NCI-H510A treated with DMSO at 0.1 percent for 48 hours (cell line): ENCODE measurements at places on chromosomes 16 and 17.

DNA sequence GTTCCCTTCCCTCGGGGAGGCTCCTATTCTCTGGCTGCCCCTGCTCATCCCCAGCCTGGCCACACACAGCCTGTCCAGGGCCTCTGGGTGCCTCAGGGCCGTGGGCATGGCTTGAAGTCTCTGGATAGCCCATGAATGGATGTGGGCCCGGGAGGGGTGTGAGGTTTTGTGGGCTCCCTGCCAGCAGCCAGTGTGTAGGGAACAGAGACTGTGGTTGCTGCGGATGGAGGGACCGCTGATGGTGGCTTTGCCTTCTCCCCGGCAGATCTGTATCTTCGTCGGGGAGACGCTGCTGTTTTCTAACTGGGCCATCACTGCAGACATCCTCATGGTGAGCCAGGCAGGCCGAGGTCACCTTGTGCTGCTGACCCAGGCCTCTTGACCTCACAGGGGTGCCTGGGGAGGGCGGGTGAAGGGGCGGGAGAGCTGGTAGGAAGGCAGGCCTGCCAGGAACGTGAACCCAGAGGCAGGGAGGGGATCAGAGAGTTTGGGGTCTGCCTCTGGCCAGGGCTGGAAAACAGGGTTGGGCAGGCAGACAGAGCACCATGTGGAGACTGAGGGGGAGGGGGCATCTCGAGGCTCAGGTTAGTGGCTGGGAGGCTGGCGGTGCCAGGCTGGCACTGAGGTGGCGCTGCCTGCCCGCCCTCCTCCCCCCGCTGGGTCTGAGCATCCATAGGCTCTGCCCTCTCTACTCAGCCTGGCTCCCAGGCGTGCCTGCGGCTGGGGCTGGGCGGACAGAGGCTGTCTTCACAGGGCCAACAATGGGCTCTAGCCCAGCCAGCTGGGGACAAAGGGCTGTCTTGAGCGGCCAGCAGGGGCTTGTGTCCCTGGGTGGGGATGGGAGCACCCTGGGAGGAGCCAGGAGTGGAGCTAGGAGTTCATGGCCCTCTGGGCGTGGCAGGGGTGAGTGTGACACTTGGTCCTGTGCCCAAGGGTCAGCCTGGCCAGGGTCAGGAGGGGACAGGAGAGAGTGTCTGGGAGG, 21.4 kb downstream of the MYBBP1A start:
- DNase-seq: no peak

GRCh38 chr16:57993897-57994296, 6.6 kb downstream of the ZNF319 start:
- no peak for DNase-seq

DNA sequence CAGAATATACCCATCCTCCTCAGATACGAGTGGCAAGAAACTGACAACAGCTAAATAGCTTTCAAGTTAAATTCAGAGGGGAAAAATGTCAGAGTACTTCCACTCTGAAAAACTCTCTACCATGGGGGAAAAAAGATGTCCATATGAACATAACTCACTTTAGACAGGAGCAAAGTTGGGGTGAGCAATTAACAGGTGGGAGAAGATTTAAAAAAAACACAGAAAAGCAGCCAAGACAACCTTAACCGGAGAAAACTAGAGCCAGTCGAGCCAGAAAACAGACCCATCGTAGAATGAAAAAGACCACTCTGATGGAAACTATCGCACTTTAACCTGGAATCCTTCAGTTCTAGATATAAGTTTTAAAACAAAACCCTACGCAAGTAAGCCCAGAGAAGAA, 833 bp downstream of the TERF2 start:
- DNase-seq: no peak

DNA sequence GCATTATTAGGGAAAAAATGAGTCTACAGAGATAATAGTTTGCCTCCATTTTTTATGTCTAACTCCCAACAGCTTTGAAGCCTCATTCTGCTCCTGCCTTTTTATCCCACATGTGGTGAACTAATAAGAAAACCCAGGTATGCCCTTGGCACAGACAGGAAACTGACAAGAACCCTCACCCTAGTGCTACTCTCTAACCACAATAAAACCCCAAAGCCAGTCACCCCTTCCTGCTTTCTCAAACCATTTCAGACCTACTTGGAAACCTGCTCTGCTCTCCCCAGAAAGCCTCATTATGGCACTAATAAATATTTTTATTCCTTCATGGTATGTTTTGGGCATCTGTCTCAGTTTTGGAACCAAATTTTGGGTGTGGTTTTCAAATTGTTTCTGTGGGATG, 3.9 kb upstream of the MARVELD3 start:
- DNase-seq: no peak

DNA sequence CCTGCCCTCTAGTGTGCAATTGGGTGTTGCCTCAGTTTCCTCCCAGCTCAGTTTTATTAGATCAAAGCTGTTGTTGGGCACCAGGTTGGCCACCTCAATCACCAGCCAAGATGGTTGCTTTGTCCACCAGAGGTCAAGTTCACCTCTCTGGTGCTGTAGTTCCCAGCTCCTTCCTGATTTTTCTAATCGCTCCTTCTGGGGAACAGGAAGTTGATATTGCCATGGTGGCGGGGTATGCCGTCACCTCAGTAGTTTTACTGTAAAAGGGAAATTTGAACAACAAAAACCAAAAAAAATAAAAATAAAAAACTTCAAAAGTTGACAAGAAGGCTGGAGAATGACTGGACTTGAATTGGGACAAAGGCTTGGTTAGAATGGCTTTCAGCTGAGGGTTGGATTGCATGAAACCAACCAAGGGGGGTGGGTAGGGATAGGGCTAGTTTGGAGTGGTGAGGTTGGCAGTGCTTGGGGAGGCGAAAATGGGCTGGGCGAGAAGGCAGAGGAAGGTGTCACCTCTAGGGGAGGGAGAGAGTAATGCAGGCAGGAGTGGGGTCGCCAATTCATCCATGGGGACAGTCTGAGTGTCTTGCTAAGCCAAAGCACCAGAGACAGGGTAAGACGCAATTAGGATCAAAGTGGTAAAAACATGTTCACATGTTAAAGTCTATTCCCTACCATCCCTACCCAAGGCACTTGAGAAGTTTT, 6.2 kb downstream of the EFNB3 start:
- no peak for DNase-seq

DNA sequence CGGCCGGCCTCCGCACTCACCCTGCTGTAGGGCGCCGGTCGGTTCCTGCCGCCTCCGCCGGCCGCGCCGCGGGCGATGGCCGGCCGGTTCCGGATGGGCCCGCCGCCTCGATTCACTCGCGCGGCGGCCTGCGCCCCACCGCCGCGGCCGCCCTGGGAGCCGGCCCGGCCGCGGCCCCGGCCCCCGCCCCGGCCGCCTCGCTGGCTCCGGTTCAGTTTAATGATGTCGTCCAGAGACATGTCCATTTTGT, 158 bp downstream of the ALYREF start:
- no peak for DNase-seq

- no peak for DNase-seq
Measured at GRCh38 chr17:53319947-53320346, 502.8 kb upstream of the KIF2B start.

DNA sequence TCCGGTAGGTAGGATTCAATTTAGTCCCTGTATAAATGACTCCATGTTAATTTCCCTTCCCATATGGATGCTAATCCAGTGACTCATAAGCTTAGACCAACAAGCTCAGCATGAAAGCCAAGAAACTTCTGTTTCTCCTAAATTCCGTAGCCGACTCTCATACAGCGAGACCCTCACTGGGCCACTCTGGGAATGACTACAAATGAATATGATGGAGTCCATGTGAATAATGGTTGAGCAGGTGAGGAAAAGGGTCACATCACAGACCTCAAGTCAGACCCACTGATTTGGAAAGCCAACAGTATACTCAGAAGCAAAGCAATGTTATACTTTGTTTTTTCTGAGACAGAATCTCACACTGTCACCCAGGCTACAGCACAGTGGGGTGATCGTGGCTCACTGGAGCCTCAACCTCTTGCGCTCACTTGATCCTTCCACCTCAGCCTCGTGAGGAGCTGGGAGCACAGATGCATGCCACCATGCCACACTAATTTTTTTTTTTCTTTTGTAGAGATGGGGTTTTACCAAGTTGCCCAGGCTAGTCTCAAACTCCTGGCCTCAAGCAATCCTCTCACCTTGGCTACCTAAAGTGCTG, 14.6 kb downstream of the RSL1D1 start:
- DNase-seq: no peak

DNA sequence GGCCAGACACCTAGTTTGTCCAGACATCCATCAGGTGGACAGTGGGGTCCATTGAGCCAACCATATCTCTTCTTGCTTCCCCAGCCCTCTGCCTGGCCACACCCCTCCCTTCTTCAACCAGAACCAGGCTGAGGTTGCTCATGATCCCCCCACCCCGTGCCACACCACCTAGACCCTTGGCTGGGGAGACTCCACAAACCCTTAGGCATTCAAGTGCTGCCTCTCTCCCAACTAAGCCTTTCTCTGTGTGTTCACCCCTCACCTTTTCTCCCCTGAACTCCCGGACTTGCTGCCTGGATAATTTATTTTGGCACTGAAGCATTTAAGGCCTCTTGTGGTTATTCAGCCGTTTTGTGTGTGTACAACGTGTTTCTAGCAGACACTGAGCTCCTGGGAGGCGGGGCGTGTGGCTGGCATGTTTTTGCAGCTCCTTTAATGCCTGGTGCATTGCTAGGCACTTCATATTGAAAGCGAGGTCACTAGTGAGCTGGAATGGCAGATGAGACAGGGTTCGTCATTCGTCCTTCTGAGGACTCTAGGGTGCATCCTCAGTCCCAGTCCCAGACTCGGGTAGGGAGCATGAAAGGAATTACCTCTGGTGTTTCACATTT, 28.7 kb downstream of the CACNA1G start:
- no peak for DNase-seq

DNA sequence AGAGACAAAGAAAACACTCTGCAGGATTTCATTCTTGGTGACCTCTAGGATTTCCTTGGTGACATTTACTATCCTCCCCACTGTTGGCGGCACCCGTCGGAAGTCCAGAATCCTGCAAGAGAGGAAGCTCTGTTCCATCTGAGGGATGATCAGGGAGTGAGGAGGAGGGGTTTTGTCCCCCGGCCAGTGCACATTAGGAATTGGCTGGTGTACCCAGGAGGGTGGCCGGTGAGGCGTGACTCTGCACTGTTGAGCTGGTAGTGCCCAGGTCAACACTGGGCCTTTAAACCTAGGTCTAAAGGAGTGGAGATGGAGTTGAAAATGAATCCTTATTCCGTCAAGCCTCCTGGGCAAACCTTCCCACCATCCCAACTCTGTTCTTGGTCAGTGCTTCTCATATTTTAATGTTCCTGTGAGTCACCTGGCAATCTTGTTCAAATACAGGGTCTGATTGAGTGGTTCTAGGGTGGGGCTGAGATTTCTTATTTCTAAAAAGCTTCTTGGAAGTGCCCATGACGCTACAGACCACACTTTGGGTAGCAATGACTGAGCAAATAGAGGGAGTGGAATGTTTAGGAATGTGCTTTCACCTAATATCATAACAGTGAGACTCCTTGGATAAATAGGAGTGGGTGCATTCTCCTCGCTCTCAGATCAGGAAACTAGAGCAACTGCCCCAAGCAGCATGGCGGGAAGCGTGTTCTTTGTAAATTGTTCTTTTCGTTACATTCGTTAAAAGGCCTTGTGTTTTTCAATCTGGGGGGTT, 30.7 kb downstream of the PRKAR1A start:
- no peak for DNase-seq

DNA sequence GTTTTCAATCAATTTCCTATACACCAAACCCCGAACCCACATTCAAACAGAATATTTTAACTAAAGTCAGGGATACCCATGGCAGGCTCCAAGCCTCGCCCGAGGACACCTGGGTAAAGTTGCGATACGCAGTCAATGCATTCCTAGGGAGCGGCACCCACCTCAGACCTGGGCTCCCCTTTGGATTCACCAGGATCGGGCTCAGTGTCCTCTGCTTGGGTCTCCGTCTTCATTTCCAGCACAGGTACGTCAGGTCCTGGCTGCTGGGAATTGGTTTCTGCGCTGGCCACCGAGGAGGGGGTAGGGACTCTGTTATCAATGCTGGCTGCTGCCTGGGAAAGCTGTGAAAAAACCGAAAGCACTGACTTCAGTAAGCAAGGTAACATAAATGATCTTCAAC, 51.7 kb upstream of the TRAP1 start:
- no peak for DNase-seq

GRCh38 chr17:6212766-6213165, 142.6 kb downstream of the WSCD1 start:
- DNase-seq: no peak

DNA sequence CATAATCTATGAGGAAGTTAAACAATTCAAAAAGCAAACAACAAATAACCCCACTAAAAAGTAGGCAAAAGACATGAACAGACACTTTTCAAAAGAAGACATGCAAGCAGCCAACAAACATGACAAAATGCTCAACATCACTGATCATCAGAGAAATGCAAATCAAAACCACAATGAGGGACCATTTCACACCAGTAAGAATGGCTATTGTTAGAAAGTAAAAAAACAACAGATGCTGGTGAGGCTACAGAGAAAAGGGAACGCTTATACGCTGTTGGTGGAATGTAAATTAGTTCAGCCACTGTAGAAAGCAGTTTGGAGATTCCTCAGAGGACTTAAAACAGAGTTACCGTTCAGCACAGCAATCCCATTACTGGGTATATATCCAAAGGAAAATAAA, 24.4 kb downstream of the TNFRSF13B start:
- no peak for DNase-seq

GRCh38 chr16:50613281-50613963, 65.2 kb downstream of the NKD1 start:
- no peak for DNase-seq

DNA sequence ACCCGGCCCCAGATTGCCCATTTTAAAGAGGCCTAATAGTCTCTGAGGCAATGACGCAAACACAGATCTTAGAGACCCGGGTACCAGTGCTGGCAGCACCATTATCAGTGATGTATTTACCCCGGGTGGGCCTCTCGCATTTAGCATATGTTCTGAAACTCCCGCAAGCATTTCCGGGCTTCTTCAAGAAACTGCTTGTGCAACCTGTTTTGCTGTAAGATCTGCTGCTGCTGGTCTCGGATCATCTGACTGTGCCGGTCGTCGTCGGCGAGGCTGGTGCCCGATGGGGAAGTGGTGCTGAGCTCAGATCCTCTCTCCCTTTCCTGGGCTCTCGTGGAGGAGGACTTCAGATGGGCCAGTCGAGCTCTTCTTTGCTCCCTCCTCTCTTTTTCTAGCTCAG, 12.5 kb downstream of the CEP295NL start:
- no peak for DNase-seq

- no peak for DNase-seq
Measured at GRCh38 chr16:50989047-50989446, 162.0 kb downstream of the SALL1 start.

- no peak for DNase-seq
Measured at GRCh38 chr17:28907709-28908475, 5.0 kb upstream of the DHRS13 start.

GRCh38 chr17:903691-904481, 75.7 kb downstream of the NXN start:
- no peak for DNase-seq

DNA sequence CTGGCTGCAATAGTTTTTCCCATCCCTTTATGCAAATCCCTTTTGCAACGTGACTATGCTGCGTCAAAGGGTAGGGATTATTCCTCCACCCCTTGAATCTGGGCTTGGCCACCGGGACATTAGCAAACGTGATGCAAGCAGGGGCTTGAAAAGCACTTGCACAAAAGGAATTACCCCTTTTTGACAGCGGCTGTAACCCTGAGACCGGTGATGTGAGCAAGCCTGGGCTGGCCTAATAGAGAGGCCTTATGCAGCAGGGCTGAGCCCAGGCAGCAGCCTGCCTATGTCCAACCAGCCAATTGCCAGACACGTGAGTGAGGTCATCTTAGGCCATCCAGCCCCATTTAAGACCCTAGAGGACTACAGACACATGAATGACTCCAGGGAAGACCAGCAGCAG, 30.4 kb upstream of the PAFAH1B1 start:
- DNase-seq: no peak
